T-helper 9 cell (primary cell): ENCODE measurements at places on chromosomes 2 and 18.

GRCh38 chr18:68847219-68847837 is 49.4 kb downstream of the CCDC102B start:
- no peak for DNase-seq

DNA sequence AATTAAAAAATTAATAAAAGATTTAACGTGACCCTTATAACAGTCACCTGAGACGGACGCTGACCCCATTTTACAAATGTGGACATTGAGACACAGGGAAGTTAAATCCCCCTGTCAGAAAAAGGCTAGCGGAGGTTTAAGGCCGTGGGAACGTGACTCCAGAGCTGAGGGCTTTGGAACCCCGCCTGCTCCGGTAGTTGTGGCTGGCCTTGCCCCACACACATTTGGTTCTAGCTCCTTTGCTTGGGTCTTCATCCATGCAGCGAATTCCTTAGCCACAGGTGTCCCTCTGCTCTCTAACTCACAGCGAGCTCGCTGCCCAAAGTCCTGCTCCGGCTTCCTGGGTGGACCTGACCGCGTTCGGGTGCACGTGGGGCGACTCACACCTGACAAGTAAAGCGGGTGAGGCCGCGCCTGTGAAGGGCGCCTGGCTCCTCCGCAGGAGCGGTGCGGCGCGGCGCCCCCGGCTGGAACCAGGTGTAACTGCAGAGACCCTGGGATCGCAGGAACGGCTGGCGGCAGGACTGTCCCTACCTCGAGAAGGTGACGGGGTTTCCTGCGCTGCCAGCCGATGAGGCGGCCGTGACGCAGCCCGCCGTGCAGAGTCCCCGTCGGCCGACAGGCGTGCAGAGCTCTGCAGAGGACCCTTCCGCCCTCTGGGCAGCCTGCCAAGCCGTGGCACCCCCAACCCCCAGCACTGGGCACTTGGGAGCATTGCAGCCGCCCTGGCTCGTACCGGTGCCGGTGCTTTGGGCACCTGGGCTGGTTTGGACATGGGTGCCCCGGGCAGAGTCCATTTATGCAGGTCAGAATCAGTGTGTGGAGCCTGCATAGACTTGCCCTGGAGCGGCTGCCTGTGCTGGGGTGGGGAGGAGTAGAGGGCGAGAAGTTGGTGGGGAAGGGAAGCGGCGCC is 2.4 kb upstream of the PROC start:
- DNase-seq = peak; percentile 83

- no peak for DNase-seq
Observed at GRCh38 chr18:60277855-60278480, 94.6 kb downstream of the MC4R start.

DNA sequence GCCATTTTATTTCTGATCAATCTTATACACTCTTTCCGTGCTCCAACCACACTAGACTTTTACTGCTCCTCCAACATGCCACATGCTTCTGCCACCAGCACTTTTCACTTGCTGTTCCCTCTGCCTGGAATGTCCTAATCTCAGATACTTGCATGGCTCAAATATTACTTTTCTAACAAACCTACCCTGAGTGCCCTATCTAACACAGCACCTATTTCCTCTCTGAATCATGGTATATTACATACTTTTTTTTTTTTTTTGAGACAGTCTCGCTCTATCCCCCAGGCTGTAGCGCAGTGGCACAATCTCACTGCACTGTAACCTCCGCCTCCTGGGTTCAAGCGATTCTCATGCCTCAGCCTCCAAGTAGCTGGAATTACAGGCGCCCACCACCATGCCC is 166.3 kb upstream of the CAVIN2 start:
- DNase-seq = no peak

DNA sequence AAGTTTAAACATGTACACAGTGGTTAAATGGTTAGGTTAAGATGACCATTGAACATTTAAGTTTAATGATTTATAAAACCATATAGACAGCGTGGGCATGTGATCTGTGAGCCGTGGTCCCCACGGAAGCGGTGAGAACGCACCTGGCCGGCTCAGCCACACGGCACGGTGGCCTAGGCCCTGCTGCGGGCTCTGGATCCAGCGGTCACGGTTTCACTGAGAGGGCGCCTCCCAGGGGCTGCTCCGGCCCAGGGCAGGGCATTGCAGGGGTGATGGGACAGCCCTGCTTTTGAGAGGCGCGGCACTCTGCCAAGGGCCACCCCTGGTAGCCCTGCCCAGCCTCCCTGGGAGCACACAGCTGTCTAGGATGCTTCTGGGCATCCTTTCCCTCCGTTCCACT is 124.9 kb downstream of the RGPD3 start:
- DNase-seq = no peak

DNA sequence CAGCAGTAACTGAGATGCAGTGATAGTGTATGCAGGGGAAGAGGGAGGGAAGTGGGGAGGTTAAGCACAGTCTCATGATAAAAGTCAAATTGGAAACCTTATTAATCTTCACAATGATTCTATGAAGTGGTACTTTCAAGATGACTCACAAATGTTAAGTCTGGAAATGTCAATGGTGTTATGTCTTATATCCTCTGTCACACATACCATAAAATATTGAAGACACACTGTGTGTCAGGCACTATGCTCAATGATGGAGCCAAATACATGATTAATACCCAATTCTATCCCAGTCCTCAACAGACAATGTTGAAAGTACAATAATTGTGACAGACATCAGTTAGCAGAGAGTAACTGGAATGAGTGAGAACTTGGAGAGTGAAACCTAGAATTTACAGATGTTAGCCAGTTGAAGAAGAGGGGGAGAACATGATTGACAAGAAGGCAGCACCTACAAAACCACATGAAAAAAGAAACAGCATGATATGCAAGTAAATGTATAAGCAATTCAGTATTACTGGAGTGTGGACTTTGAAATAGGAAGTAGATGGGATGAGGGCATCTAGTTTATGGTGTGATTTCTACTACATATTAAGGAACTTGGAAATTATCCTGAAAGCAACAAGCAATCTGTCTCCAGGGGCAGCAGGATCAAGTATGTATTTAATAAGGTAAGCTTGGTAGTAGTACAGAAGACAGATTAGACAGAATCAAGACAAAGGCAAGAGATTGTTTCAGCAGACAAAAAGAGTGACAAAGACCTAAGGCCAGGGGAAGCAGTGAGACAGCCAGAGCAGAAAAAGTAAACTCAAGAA is 107.6 kb downstream of the STRN start:
- no peak for DNase-seq

DNA sequence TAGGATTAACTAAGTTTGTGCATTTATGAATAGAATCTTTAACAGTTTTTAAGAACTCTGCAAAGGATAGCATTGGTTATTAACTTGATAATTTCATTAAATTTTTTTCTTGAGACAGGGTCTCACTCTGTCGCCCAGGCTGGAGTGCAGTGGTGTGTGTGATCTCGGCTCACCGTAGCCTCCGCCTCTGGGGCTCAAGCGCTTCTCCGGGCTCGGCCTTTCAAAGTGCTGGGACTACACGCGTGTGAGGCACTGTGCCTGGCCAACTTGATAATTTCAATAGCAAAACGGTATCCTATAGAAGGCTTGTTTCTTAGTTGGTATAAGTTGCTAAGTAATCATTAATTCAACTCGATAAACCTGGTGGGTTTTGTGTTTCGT is 38.0 kb downstream of the ADNP2 start:
- no peak for DNase-seq

- DNase-seq = no peak
Observed at GRCh38 chr18:66872277-66872676, 268.4 kb upstream of the CDH19 start.

- DNase-seq = no peak
Observed at GRCh38 chr2:111057721-111058120, 63.0 kb upstream of the BCL2L11 start.

DNA sequence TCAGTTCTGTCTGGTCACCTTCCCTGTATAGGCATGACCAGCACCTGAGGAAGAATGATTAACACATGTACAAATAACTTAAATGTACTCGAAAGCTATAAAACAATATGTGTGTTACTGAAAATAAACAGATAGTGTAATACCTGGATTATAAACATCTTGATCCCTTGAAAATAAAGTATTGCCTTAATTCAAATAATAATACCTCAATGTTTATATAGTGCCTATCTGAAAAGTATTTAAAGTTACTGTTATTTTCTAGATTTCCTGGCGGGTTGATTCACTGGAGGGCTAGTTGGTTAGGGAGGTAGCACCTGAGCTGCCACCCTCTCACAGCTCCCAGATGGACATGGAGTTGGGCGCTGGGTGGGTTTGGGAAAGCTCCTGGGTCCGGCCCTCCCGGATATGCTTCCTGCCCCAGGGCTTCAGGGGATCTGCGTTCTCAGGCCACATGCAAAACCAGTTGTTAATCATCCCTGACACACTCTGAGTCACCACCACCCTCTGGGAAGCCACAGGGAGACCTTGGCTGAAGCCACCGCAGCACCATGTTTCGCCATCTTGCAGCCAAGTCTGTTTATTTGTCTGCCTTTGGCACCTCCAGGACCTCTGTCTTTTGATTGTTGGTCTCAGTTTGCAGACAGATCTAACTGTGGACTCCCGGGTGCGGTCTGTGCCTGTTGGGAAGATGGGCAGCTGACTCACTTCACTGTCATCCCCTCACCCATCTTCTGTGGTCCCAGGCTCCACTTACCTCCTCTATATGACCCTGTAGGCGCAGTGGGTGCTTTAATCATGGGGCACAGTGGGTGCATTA is 35.3 kb downstream of the RAB31 start:
- no peak for DNase-seq

- no peak for DNase-seq
Observed at GRCh38 chr2:11784280-11784679, 37.8 kb downstream of the LPIN1 start.

DNA sequence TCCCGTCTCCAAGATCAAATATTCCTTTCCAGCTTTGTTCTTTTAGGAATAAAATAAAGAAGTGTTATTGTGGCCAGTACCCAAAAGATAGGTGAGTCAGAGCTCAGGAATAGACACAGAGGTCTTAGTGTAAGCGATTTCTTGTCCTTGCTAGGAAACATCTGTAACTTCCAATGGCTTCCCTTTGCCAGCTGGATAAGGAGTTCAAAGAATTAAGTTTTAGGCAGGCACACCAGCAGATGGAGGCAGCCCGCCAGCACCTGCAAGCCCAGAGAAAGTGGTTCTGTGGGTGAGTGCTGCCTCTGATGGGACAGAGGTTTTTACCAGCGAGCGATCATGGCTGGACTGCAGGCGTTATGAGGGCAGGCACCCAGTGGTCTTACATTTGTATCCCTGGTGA is 125.4 kb downstream of the MGAT5 start:
- no peak for DNase-seq

GRCh38 chr18:45619062-45619825 is 4.0 kb downstream of the SLC14A2 start:
- no peak for DNase-seq

GRCh38 chr18:35827275-35827902 is 145.1 kb upstream of the RMP24 start:
- DNase-seq = no peak

- no peak for DNase-seq
Observed at GRCh38 chr2:201758873-201759272, 21.9 kb downstream of the ALS2 start.

DNA sequence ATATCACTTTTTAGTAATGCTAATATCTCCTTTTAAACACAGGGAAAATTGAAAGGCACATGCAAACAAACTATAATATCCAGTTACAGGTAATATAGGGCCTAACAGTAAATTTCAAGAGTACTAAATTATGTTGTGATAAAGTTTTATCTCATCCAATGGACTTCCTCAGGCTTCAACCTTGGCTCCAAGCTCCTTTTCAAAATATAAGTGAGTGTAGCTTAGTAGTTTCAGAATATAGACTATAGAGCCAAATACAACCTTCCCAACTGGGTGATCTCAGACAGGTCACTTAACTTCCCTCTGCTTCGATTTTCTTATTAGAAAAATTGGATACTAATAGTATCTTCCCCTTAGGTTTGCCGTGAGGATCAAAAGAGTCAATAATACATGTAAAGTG is 93.5 kb upstream of the PARD3B start:
- no peak for DNase-seq

DNA sequence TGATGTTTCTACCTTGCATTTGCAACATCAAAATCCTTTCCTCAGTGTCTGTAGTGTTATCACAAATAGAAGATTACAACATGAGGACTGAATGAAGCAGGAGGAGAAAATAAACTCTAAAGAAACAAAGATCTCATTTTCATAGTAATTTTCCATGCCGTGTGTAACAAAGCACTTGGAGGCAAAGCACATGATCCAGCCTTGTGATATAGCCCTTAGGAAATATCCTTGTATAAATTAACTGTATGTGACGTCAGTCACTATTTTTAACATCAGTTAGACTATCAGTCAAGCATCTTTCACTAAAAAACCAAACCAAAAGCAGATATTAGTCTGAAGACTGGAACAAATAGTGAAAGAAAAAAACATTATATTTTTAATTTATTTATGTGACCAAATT is 492.1 kb upstream of the CNTNAP5 start:
- no peak for DNase-seq

GRCh38 chr18:60873708-60874107 is 459.5 kb upstream of the CDH20 start:
- no peak for DNase-seq

- no peak for DNase-seq
Observed at GRCh38 chr2:207771421-207771820, 1.7 kb upstream of the FZD5 start.

- DNase-seq = no peak
Observed at GRCh38 chr2:54386585-54386984, 69.5 kb upstream of the SPTBN1 start.

DNA sequence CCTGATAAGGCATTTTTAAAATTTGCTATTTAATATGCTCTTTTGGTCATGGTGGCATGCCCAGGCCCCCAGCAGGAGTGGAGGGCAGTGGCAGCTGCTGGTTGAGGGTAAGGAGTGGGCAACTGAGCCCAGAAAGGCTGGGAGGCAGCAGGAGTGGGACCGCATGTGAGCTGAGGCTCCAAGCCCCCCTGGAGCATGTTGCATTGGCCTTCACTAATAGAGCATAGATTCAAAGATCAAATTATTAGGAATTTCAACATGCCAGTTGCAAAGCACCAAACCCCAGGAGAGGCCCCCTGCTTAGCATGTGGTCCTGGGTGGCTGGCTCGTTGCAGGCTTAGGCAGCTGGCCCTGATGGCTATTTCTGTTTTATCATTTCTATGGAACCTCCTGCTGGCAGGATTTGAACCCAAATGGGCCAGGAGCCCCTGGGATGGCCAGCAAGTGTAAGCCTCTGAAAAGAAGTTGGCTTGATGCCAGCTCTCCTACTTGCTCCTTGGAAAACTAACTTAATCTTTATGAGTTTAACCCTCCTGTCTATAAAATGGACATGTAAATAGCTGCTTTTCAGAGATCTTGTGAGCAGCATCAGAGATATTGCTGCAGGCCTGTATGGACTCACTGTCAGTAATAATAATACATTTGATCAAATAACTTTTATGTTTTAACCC is 42.1 kb upstream of the TMEM131 start:
- DNase-seq = no peak

DNA sequence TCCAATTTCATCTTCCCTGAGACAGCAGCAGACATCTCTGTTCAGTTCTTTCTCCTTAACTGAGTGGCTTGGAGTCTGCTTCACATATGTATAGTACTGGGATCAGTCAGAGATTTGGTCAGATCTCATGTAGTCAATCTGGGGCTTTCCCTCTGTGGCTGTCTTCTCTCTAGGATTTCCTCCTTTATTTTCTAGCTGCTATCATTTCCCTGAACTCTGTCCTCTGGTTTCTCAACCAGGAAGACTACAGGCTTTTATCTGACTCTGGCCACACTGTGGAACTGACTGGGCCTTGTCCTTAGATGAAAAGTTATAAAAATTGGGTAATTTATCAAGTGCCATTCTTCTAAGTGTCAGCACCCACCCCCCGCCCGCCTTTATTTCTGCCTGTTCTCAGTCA is 121.0 kb downstream of the RAPGEF4 start:
- no peak for DNase-seq

GRCh38 chr2:135890149-135890548 is 13.9 kb upstream of the MCM6 start:
- no peak for DNase-seq

GRCh38 chr18:75854174-75854573 is 426.7 kb upstream of the SMIM21 start:
- no peak for DNase-seq
